Activated CD4-positive, alpha-beta T cell treated with anti-CD3 and anti-CD28 coated beads for 1 hour (primary cell): ENCODE measurements at places on chromosomes 3 and 15.

DNA sequence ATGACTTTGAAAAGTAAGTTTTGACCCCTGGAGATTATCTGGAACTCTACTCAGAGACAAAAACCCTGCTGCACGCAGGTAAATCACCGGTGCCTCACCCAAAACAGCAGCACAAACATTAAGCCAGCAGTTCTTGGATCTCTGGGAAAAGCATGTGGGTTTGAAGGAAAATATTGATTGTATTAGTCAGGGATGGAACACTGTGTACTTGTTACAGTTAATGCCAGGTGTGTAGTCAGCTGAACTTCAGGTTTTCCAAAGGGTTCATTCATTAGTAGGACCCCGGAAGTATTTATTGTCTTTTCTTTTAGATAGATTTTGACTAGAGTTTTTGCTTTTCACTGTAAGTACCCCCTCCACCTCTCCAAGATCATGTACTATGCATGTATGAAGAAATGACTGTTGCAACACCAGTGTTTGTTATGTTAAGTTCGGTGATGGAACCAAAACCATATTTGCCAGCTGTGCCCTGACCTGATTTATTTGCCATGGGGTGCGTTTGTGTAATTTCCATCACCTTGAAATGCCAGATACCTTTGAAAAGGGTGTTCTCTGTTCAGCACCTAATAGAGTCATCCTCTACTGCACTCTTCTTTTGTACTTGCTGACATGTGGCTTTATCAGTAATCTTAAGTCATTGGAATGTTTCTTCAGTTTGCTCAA lies 14.5 kb downstream of the ARHGEF26 start:
- DNase-seq: no peak

DNA sequence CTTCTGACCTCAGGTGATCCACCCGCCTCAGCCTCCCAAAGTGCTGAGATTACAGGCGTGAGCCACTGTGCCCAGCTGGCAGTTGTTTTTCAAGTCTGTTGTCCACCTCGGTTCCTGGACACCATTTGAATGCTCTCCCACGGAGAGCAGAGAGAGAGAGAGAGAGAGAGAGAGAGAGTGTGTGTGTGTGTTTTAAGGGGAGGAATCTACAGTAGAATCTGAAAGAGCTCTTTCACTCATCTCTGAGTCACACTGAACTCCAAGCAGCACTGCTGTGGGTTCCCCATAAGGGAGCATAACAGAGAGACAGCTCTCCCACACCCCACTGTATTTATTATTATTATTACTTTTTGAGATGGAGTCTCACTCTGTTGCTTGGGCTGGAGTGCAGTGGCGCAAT lies 156.6 kb downstream of the RPLP1 start:
- DNase-seq: no peak

GRCh38 chr3:32597656-32598055 lies 27.0 kb upstream of the DYNC1LI1 start:
- DNase-seq: no peak

DNA sequence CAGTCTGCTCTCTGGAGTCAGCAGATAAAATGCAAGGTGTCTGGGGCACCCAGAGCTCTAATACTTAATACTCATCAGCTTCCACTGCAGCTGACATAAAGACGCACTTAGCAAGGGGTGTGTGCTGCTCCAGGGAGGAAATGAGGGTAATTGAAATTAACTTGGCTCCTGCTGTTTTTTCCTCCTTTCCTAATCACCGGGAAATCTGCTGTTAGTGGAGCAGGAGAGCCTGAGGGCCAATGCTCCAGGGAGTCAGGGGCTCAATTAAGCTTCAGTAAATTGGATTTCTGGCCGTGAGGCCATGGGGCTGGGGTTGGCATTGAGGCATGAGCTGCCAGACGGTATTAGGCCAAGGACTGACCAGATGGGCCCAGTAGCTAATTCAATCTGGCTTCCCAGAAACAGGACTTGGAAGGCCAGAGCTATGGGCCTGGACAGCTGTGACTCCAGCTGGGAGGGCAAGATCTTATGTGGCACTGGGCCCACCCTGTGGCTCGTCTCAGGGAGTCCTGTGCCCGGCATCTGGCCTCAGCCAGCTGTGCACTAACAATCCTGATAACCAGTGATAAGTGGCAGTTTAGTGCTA lies 30.7 kb upstream of the CHRNB4 start:
- DNase-seq: no peak

DNA sequence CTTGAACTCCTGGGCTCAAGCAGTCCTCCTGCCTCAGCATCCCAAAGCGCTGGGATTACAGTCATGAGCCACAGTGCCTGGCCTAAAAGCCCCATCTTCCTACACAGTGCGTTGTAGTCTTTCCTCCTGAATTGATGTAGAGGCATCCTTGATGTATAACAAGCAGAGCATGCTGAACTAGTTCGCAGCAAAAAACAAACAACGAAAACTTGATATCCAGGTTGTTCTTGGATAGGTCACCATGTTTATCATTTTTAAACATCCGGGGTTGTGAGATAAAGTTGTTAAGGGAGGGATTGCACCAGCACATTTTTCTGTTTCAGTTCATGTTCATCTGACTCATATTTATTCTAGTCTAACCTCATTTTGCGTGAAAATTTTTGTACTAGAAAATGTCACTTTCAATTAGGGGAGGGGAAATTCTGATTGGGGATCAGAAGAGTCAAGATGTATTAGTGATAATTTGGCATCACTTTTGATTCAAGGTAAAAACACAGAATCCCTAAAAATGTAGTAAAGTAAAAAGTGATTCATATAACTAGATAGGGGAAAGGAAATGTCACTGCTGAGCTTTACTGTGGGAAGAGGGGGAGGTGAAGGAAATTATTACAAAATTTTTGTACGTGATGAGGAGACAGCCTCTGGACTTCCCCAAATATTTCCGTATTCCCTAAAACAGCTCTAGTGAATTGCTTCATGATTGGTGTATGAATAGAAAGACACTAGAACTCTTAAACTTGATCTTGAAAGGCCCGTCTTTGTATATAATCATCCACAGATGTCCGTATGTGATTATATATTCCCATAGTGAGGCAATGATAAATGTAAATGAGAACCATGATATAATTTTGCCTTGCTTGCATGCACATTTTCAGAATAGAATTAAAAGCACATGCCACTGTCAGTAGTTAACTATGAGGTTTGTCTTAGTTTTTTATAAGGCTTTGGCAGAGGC lies 22.9 kb downstream of the RAB8B start:
- DNase-seq: no peak

GRCh38 chr3:191959876-191960413 lies 499.0 kb downstream of the PYDC2 start:
- DNase-seq: no peak

GRCh38 chr15:63041974-63042876 lies at the start of gene TPM1:
Gene TPM1, plus strand, starts transcription at chr15:63042747. Its CDS starts 83 bp downstream, at chr15:63042830.
- no peak for DNase-seq

- DNase-seq: no peak
Observed at GRCh38 chr3:14118400-14119381, 6.0 kb downstream of the CHCHD4 start.

- DNase-seq: no peak
Observed at GRCh38 chr3:74624301-74624700, 9.8 kb upstream of the CNTN3 start.

GRCh38 chr3:108448593-108448992 lies 61.8 kb downstream of the MYH15 start:
- no peak for DNase-seq

DNA sequence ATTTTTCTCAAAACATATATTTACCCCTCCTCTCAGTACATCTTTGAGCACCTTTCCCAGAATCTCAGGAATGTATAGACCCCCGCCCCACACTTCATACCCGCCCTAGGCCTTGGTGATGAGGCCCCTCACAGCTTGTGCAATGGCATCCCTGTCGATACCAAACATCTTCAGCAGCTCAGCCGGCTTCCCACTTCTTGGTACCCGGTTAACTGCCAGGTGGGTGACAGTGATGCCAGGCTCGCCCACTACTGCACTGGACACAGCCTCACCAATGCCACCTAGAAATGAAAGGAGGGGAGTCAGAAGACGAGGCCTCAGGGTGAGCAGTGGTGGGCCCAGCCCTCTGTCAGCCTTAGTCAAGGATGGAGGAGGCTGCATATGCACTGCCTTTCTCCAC lies 30.2 kb downstream of the TKT start:
- DNase-seq: no peak

GRCh38 chr15:94584833-94585244 lies 353.5 kb downstream of the MCTP2 start:
- no peak for DNase-seq

DNA sequence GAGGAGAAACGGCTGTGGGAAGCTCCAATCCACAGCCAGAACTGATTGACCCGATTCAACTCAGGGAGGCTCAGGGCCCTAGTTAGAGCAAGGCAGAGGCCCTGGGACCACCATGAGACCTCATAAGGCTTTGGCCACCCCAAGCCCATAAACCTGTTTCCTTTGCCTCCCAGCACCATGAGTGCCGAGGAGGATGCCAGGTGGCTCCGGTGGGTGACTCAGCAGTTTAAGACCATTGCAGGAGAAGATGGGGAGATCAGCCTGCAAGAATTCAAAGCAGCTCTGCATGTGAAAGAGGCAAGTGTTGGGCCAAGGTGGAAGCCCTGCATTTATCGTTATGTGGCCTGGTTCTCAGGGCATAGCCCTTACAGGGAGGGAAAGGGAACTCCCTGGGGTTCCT lies 11.9 kb downstream of the NOX5 start:
- DNase-seq: no peak

- no peak for DNase-seq
Observed at GRCh38 chr3:140822401-140823047, 119.1 kb upstream of the SLC25A36 start.

- no peak for DNase-seq
Observed at GRCh38 chr3:161890147-161890625, 393.6 kb downstream of the OTOL1 start.

DNA sequence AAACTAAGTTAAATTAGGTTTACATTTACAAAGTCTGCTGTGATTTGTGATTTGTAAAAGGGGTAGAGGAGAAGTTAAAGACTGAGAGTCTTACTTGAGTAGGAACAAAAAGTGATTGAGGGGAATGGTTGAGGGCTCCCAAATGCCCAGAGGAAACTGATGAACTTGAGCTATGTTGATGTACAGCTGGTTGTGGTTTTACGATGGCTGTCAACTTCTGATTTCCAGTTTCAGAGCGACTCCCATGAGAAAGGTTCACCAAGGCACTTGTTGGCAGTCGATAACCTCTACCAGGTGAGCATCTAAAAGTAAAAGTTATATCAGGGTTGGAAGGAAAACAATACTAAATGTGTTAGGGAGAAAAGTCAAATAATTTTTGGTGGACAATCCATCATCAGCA lies 91.0 kb downstream of the XRN1 start:
- no peak for DNase-seq

- no peak for DNase-seq
Observed at GRCh38 chr3:189082666-189083427, 88.9 kb upstream of the TPRG1 start.

- DNase-seq: no peak
Observed at GRCh38 chr15:57537072-57537471, 54.6 kb upstream of the MYZAP start.

DNA sequence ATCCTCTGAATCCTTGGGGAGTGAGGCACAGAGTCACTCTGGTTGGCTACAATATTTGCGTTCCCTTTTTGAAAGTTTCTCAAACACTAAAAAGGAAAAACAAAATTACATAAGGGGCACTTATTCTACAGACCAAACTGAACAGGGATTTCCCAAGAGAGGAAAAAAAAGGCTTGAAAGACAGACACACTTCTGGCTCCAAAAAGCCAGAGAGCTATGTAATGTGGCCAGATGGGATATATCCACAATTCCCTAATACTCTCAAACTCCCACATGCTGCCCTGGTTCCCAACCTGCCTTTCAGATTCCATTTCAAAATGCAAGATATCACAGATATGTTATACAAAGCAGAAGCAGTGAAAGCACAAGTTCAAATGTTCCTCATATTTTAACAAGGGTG lies 1.6 kb downstream of the FRMD4B start:
- DNase-seq: no peak

DNA sequence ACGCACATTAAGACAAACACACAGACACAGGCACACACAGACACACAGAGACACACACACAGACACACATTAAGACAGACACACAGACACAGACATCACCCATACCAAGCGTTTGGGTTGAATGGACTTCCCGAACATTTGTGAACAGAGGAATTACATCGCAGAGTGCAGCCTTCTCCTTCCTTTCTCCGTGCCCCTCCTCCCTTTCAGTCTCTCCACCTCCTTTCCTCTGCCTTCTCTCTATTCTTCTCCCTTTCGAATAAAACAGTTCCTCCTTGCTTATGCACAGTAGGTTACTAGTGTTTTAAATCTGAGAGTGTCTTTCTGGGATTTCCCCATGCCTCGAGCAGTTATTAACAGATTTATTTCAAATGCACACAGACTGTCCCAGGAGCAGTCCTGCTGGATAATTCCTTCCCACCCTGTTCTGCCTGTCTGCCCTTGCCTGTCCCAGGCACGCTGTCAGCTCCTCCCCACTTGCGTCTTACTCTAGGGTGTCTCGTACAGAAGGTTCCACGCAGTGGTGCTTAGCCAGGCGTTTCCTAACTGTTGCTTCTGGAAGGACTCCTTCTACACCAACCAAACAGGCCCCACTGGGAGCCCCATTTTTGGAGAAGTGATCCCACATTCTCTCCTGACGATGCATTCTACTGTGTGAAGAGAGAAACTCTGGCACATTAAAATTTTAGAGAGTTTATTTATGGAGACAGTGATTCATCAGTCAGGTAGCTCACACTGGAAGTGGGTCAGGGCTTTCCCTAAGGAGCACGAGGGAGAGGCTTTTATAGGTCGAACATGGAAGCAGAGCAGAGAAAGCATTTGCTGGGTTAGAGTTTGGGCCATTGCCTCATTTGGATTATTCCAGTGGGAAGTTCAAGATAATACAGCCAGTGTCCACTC lies 163.8 kb downstream of the SV2B start:
- DNase-seq: no peak

DNA sequence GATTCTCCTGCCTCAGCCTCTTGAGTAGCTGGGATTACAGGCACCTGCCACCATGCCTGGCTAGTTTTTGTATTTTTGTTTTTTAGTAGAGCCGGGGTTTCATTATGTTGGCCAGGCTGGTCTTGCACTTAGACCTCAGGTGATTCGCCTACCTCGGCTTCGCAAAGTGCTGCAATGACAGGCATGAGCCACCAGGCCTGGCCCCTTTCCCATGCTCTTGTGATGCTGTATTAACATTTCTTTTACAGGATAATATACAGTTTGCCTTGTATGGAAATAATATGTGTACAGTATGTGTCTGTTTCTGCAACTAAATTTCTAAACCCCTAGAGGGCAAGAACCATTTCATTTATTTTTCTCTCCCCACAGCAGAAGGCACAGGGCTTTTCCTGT lies 37.8 kb downstream of the SCG5 start:
- no peak for DNase-seq
